Breast epithelium (tissue), 4 donors: ENCODE measurements at places on chromosomes 1 and 21. TPM values are rescaled to one million over a fixed set of nuclear protein-coding genes. Genes with fewer than 3 reads are reported as not detected.

- no peaks in the 10 kb centered on the region for H3K27me3 ChIP-seq
- H3K4me3 ChIP-seq = no peak overlapping the region
- peak; percentile 79 for DNase-seq
- H3K4me1 ChIP-seq = peaks cover 49% of the 10 kb centered on the region
- peak overlapping the region; percentile 81 for H3K27ac ChIP-seq
Measured at GRCh38 chr1:43545695-43546387, 15.2 kb downstream of the PTPRF start.

Gene HSF2BP
- total RNA-seq = 1.8 TPM

- H3K27me3 ChIP-seq = no peaks in the 10 kb centered on the region
- H3K4me1 ChIP-seq = peaks cover 10% of the 10 kb centered on the region
- H3K27ac ChIP-seq = no peak overlapping the region
- H3K4me3 ChIP-seq = no peak overlapping the region
Measured at GRCh38 chr1:70210820-70211219, 5.4 kb upstream of the LRRC40 start.

Gene ARMH1
- total RNA-seq = 1.8 TPM

DNA sequence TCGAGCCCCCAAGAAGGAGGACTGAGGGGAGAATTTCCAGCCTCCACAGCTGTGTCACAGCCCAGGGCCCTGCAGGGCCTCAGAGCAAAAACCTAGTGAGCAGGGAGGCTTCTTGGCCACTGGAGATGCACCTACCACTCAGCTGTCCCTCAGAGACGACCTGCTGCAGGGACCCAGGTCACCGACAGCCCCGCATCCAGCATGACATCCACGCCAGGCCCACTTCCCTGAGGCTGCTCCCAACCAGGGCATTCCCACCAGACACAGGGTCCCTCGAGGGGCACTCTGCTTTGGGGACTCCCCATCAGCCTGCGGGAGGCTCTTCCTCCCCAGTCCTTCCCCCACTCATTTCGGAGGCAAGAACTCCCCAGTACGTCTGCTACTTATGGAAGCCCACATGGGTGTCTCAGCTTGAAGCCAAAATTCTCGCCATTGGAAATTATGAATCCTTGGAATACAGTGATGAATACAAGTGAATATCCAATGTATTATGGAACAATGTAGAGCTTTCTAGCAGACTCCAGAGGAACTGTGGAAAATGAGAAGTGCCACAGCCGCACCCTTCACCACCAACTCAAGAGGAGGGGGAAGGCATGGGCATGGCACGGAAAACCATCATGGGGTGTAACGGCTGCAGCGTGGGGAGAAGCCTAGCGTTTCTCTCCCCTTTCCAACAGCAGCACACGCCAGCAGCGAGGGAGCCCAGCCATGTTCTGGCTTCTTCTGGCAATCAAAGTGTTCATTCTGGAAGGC is 6.9 kb downstream of the TFF3 start:
- H3K4me3 ChIP-seq = no peak overlapping the region
- no peak overlapping the region for H3K27ac ChIP-seq
- H3K27me3 ChIP-seq = no peaks in the 10 kb centered on the region

- H3K4me3 ChIP-seq = no peak overlapping the region
- no peak for DNase-seq
- no peaks in the 10 kb centered on the region for H3K36me3 ChIP-seq
- no peak overlapping the region for H3K27ac ChIP-seq
Measured at GRCh38 chr1:33792651-33793050, 71.2 kb upstream of the HMGB4 start.

Gene VCAM1
- 10.4 TPM for total RNA-seq

DNA sequence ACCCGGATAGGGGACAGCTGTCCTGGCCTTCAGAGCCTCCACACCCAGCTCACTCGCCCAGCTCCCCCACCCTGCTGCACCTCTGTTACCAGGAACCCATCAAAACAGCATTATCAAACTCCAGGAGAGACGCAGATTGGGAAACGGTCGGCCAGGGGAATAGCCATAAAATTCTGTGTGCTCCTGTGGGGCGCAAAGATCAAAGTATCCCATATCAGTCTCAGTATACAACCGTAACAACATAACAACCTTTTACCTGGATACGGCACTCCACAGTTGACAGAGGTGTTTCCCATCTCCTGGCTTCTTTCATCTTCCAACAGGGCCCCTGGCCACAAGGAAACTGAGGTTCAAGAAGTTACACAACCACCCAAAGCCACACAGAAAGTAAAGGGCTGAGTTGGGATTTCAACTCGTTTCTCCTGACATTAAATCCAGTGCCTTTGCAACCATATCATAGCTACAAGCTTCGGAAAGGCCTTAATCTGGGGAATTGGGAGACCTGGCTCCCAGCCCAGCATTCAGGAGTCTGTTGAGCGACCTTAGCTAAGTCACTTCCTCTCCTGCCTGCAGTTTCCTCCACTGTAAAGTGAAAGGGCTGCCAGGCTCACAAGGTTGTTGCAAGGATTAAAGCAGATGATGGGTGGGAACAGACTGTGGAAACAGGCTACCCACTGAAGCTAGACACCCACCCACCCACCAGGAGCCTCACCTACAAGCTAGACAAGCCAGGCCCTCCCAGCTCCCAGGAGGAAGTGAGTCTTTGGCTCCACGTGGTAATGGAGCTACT is 8.1 kb upstream of the EPHB2 start:
- no peak overlapping the region for H3K4me3 ChIP-seq
- no peak overlapping the region for H3K27ac ChIP-seq
- H3K4me1 ChIP-seq = no peaks in the 10 kb centered on the region
- H3K36me3 ChIP-seq = no peaks in the 10 kb centered on the region

Gene IFNLR1
- total RNA-seq = under 0.01 TPM

Gene FUBP1
- total RNA-seq = 186 TPM

- H3K4me3 ChIP-seq = no peak overlapping the region
- no peaks in the 10 kb centered on the region for H3K4me1 ChIP-seq
- H3K27ac ChIP-seq = peak overlapping the region; percentile 42
- DNase-seq = peak; percentile 32
Measured at GRCh38 chr1:113205980-113206766, 133.2 kb downstream of the LRIG2 start.

DNA sequence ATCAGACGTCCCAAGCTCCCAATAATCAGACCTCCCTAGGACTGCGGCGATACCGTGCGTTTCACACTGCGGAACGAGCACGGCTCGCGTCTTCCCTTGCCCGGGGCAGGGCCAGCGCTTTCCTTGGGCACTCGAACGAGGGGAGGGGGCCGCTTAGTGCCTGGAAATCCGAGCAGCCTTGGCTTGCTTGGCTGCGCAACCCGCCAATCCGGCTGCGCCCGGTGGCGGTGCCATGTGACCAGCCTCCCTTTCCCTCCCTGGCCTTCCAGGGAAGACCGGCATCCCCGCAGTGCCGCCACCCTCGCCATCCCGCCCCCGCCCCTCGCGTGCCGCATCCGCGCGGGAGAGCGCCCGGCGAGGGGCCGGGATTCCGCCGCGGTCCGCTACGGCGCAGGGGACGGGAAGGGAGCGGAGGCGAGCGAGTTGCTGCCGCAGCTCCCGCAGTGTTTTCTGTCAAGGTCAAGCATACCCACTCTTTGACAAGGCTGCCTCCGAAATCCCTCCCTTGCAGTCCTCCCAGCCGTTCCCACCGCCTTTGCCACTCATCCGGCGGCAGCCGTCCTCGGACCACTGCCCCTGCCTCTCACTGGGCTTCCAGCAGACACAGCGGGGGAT is 8.3 kb upstream of the RNF19B start:
- peak overlapping the region; percentile 35 for H3K27ac ChIP-seq
- peak; percentile 49 for DNase-seq
- H3K4me3 ChIP-seq = peak overlapping the region; percentile 74
- no peaks in the 10 kb centered on the region for H3K4me1 ChIP-seq

DNA sequence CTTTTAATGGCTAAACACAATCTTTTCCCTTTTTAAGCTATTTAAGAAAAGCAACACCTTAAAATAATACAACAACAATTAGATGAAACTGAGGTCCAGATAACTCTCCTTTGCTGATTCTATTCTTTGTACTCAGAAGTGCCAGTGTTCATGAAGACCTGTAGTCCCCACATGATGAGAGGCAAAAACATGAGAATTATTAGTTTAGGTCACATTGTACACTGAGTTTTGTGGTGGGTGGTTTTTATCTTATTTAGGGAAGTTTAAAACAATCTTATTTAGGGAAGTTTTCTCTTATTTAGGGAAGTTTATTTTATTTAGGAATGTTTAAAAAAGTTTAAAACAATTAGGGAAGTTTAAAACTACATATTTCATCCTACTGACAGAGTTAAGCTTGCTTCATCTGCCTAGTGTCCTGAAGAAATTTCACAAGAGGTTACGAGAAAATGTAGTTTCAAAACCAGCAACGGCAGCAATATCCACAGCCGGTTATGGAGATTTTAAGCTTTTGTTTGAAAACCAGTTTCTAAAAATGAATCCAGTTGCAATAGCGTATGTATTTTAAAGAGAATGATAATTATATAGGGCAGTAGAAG is 7.8 kb upstream of the OR14I1 start:
- H3K4me1 ChIP-seq = no peaks in the 10 kb centered on the region
- H3K27ac ChIP-seq = no peak overlapping the region
- H3K36me3 ChIP-seq = no peaks in the 10 kb centered on the region
- H3K27me3 ChIP-seq = no peaks in the 10 kb centered on the region

Gene FLG
- total RNA-seq = not detected

- H3K4me3 ChIP-seq = peak overlapping the region; percentile 62
- H3K27me3 ChIP-seq = no peaks in the 10 kb centered on the region
- no peaks in the 10 kb centered on the region for H3K36me3 ChIP-seq
- H3K4me1 ChIP-seq = no peaks in the 10 kb centered on the region
- no peak for DNase-seq
- H3K27ac ChIP-seq = no peak overlapping the region
Measured at GRCh38 chr1:225677350-225678124, 24.6 kb upstream of the ENAH start.

DNA sequence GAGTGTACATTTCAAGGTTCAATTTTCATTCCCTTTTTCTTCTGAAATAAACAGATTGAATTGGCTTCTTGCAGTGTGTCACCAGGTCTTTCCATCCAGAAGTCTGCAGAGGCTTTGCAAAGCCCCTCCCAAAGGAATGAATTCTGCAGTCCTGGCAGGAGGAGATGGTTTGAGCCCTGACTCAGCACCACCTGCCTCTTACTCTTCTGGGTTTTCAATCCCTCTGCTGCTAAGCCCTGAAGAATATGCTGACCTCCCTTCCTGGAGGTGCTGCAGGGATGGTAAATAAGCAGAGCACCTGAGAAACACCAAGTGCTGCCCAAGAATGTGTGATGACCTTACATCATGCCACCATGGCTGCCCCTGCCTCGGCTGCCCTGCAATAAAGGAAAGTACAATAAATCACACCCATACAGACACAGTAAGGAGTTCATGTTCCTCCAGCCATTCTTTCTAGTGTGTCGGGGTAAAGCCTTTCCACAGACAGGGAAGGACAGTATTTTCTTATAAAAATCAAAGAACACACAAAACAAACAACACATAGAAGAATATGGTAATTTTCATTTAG is 209.2 kb downstream of the ZNF326 start:
- no peak overlapping the region for H3K27ac ChIP-seq
- DNase-seq = no peak
- no peaks in the 10 kb centered on the region for H3K27me3 ChIP-seq
- no peaks in the 10 kb centered on the region for H3K4me1 ChIP-seq
- H3K4me3 ChIP-seq = no peak overlapping the region

Gene FCER1G
- total RNA-seq = 40.3 TPM

DNA sequence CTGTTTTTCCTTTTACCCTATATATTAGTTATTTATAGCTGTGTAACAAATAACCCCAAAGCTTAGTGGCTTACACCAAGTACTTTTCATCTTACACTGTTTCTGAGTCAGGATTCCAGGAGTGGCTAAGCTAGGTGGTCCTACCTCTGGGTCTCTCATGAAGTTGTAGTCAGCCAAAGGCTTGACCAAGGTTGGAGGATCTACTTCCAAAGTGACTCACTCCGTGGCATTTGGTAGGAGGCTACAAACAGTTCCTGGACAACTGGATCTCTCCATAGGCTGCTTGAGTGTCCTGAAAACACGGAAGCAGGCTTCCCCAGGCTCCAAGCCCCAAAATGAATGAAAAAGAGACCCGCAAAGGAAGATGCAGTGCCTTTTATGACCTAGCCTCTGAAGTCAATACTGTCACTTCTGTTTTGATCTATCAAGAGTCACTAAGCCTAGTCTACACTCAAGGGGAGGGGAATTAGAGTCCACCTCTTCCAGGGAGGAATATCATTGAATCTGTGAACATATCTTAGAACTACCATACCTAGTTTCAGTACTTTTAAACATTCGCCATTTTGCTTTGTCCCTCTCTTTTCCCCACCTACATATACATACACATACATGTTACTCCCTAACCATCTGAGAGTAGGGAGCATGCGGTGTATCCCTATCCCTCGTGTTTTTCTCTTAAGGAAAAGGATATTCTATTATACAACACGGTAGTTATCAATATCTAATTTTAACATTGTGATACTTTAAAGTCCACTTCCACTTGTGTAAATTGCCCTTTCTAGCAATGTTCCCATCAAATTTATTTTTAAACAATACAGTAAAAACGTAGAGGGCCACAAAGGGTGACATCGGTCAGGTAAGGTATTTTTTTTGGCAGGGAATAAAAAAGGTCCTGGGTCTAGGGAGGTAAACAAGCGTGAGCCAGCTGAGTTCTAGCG is 67.2 kb downstream of the SLC35A3 start:
- H3K27ac ChIP-seq = peak overlapping the region; percentile 98
- no peaks in the 10 kb centered on the region for H3K4me1 ChIP-seq
- H3K4me3 ChIP-seq = peak overlapping the region; percentile 98

DNA sequence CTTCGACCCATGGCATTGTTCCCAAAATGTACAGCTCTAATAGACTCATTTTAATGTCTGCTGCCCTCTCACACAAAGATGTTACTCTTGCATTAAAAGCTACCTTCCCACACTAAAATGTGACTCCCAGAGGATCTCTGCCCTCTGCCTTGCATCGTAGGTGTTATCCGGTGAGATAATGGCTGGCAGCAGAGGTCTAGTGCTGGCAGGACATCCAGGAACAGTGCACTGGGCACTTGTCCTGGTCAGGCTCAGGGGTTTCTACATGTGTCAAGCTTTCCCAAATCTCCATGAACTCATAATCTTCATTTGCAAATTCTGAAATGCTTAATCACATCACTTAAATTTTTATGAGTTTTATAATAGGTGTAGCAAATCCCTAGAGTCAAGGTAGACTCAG is 310.6 kb downstream of the LRRIQ3 start:
- no peaks in the 10 kb centered on the region for H3K36me3 ChIP-seq
- H3K27me3 ChIP-seq = no peaks in the 10 kb centered on the region
- no peak overlapping the region for H3K27ac ChIP-seq
- no peak for DNase-seq

GRCh38 chr1:214419650-214420049 is 131.8 kb downstream of the PTPN14 start:
- H3K27ac ChIP-seq = peak overlapping the region; percentile 13
- H3K4me3 ChIP-seq = no peak overlapping the region
- H3K4me1 ChIP-seq = no peaks in the 10 kb centered on the region
- no peak for DNase-seq
- H3K27me3 ChIP-seq = no peaks in the 10 kb centered on the region

Gene RORC
- total RNA-seq = 7.8 TPM

- H3K27ac ChIP-seq = no peak overlapping the region
- no peaks in the 10 kb centered on the region for H3K36me3 ChIP-seq
- no peak for DNase-seq
- no peaks in the 10 kb centered on the region for H3K4me1 ChIP-seq
Measured at GRCh38 chr1:157141212-157141855, 3.1 kb upstream of the ETV3 start.

Gene TDRD5
- total RNA-seq = 5.7 TPM
